Placental pericyte (primary cell): ENCODE measurements at places on chromosomes 2 and 18. TPM values are rescaled to one million over a fixed set of nuclear protein-coding genes. Genes with fewer than 3 reads are reported as not detected.

PRKAG3 gene
- not detected in 2 replicates for total RNA-seq

DSC2 gene
- total RNA-seq, result under 0.01 TPM in 1 of 2 replicates, not detected in the other

REEP1 gene
- total RNA-seq, result not detected in 2 replicates

GLI2 gene
- total RNA-seq, result 14.0 and 23.3 TPM in 2 replicates

ATG16L1 gene
- total RNA-seq, result 30.2 and 38.7 TPM in 2 replicates

ADAM23 gene
- 3.9 and 11.6 TPM in 2 replicates for total RNA-seq

CCDC74A gene
- total RNA-seq, result 5.9 and 14.0 TPM in 2 replicates

EGR4 gene
- not detected in 2 replicates for total RNA-seq

ZSWIM2 gene
- not detected in 2 replicates for total RNA-seq

SERPINB5 gene
- 0.14 TPM in 1 of 2 replicates, not detected in the other for total RNA-seq

ERMN gene
- under 0.01 TPM in 1 of 2 replicates, not detected in the other for total RNA-seq

WBP1 gene
- total RNA-seq, result 28.3 and 51.9 TPM in 2 replicates

NAT8 gene
- not detected in 2 replicates for total RNA-seq

ADRA2B gene
- total RNA-seq, result not detected in 2 replicates

COLEC11 gene
- total RNA-seq, result 1.0 and 1.1 TPM in 2 replicates

TGFBRAP1 gene
- 21.2 and 42.5 TPM in 2 replicates for total RNA-seq

RGPD3 gene
- total RNA-seq, result 0.22 and 0.29 TPM in 2 replicates
